Lower lobe of right lung (tissue), 2 donors: ENCODE measurements at places on chromosomes 3 and 15. TPM values are rescaled to one million over a fixed set of nuclear protein-coding genes. Genes with fewer than 3 reads are reported as not detected.

ACKR4 gene
- total RNA-seq: 8.5 TPM

DNA sequence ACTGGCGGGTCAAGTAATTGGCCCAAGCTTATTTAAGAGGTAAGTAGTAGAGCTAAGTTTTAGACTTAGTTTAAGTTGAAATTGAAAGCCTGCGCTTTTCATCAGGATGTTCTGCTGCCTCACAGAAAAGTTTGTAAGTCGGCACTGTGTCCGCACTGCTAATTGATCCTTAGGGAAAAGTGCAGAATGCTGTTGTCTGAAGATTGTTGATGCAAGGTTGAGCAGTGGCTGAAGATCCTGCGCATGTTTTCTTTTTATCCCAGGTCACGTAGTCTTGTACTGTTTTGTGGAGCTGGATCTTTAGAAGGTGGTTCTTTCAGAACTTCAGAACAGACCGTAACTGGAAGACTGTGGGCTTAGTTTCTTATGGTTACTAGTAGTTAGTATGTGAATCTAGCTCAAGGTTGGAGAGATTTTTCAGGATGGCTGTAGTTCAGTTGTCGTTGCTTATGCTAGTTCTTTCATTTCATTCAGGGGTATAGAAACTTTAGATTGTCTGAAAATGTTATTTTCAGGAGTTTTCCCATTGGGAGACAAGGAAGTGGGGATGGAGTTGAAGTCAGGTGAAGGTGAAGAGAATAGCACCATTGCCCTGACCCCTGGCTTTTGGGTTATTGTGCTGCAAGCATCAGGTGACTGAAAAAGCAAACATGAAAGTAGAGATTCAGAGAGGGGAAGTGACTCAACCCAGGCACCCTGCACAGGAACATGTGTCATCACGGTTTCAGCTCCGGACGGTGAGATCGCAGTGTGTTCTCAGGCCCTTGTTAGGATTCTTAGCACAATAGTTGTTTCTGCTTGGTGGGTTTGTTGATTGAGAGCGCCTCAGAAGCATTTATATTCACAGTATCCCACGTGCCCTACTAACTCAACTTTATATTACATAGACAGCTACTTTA, 32.8 kb downstream of the AKAP13 start:
- H3K4me3 ChIP-seq: no peak overlapping the region
- DNase-seq: peak; percentile 61
- H3K27ac ChIP-seq: peak overlapping the region; percentile 12

GRCh38 chr15:56930669-56931313, 12.3 kb downstream of the TCF12 start:
- no peaks in the 10 kb centered on the region for H3K36me3 ChIP-seq
- H3K4me1 ChIP-seq: peaks cover 54% of the 10 kb centered on the region
- no peak for DNase-seq
- no peak overlapping the region for H3K4me3 ChIP-seq
- no peak overlapping the region for H3K27ac ChIP-seq

DNA sequence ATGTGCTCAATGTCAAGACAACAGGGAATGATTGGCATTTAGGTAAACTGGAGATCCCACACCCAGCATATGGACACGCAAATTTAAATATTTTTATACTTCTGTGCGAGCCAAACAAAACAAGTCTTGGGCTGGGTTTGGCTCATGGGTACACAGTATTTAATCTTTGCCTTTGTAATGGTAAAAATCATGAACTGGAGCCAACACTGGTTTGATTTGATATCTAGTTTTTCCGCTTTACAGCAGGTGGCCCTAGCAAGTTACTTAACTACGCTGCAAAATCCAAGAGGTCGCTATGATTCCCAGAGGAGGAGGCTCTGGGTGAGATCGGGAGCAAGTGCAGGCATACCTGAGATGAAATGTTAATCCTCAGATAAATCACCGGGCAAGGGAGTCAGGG, 207.9 kb upstream of the SATB1 start:
- no peaks in the 10 kb centered on the region for H3K36me3 ChIP-seq
- no peaks in the 10 kb centered on the region for H3K4me1 ChIP-seq
- no peak overlapping the region for H3K27ac ChIP-seq

GRCh38 chr3:85539232-85539631, 580.4 kb downstream of the CADM2 start:
- H3K36me3 ChIP-seq: no peaks in the 10 kb centered on the region
- no peaks in the 10 kb centered on the region for H3K27me3 ChIP-seq
- H3K4me1 ChIP-seq: no peaks in the 10 kb centered on the region
- no peak overlapping the region for H3K27ac ChIP-seq
- no peak for DNase-seq

DNA sequence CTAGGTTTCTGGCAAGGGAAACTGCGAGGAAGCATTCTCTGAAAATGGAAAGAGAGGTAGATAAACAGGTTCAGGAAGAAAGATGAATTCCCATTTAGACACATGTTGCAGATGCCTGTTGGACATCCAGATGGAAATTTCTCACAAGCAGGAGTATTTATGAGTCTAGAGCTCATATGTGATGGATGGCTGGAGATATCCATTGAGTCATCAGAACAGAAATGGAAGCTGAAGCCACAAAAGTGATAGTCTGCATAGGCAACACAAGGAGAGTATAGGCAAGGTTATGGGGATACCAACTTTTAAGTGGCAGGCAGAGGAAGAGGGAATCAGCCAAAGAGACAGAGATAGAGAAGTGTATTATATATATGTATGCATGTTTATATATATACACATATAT, 6.3 kb upstream of the RAMAC start:
- no peaks in the 10 kb centered on the region for H3K4me1 ChIP-seq
- no peak overlapping the region for H3K27ac ChIP-seq
- H3K27me3 ChIP-seq: no peaks in the 10 kb centered on the region
- no peaks in the 10 kb centered on the region for H3K36me3 ChIP-seq
- no peak for DNase-seq

DNA sequence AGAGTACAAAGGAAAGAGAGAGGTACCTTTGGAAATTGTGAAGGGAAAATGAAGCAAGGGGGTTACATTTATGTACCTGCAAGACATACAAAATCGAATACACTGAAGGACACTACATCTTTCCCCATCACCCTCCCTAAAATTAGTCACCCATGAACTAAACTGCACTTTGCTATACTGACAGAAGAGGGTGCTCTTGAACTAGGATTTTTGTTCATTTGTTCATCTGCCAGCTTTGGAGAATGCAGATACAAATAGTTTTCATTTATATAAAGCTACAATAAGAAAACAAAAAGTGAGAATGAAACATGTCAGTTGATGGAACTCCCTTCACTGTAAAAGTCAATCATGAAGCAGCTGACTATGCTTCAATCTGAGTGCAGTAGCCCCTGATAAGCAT, 55.7 kb downstream of the PCCB start:
- H3K27ac ChIP-seq: no peak overlapping the region
- DNase-seq: no peak
- no peaks in the 10 kb centered on the region for H3K4me1 ChIP-seq
- no peaks in the 10 kb centered on the region for H3K27me3 ChIP-seq

DNA sequence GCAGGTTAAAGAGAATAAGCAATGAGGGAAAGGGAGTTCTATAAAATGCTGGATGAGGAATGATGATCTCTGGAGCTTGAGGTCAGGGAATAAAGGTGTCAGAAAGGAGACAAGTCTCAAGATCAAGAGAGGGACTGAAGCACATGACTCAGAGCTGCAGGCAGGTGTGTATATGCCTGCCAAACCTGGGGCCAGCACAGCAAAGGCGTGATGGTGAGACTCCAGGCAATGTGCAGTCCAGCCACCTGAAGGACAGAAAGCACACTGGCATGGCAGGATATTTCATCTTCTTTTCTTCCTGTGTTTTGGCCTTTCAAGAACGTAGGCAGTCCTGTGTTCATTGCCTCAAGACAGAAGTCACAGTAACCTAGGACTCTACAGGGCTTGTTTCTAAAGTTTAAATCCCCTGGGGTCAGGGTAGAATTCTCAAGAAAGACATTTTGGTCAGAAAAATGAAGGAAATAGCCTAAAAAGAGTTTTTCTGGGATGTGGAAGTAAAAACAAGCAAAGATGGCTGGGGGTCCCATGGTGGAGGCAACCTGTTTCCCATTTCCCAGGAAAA, 55.5 kb upstream of the TOPAZ1 start:
- peaks cover 5% of the 10 kb centered on the region for H3K27me3 ChIP-seq
- H3K4me3 ChIP-seq: no peak overlapping the region
- H3K4me1 ChIP-seq: no peaks in the 10 kb centered on the region

DNA sequence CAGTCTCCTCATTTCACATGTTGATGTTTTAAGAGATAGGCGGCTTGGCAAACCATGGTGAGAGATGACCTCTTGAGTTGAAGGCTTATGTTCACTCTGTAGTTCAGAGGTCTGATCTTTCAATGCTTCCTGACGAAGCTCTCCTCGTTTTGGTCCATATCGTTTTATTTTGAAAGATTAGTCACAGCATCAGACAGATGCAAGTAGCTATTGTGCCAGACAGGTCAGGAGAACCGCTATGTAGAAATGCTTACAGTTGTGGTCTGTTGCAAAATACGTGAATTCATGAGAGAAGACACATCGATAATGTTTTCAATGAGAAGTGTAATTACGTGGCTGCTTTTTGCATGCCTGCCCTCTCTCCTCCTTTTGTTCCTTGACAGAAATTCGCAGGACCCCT, 47.5 kb downstream of the CHL1 start:
- H3K4me1 ChIP-seq: peaks cover 6% of the 10 kb centered on the region
- H3K27me3 ChIP-seq: no peaks in the 10 kb centered on the region
- H3K4me3 ChIP-seq: no peak overlapping the region
- no peaks in the 10 kb centered on the region for H3K36me3 ChIP-seq
- H3K27ac ChIP-seq: no peak overlapping the region

GRCh38 chr3:128607710-128608048, 42.9 kb downstream of the RPN1 start:
- H3K4me1 ChIP-seq: peaks cover 7% of the 10 kb centered on the region
- H3K4me3 ChIP-seq: peak overlapping the region; percentile 64
- H3K27ac ChIP-seq: peak overlapping the region; percentile 70

MESP2 gene
- total RNA-seq: not detected

- H3K36me3 ChIP-seq: no peaks in the 10 kb centered on the region
- peaks cover 3% of the 10 kb centered on the region for H3K27me3 ChIP-seq
- peaks cover 74% of the 10 kb centered on the region for H3K4me1 ChIP-seq
- no peak overlapping the region for H3K4me3 ChIP-seq
- H3K27ac ChIP-seq: peak overlapping the region; percentile 96
These were observed 60.6 kb upstream of the RYK start for GRCh38 chr3:134311265-134311664.

DNA sequence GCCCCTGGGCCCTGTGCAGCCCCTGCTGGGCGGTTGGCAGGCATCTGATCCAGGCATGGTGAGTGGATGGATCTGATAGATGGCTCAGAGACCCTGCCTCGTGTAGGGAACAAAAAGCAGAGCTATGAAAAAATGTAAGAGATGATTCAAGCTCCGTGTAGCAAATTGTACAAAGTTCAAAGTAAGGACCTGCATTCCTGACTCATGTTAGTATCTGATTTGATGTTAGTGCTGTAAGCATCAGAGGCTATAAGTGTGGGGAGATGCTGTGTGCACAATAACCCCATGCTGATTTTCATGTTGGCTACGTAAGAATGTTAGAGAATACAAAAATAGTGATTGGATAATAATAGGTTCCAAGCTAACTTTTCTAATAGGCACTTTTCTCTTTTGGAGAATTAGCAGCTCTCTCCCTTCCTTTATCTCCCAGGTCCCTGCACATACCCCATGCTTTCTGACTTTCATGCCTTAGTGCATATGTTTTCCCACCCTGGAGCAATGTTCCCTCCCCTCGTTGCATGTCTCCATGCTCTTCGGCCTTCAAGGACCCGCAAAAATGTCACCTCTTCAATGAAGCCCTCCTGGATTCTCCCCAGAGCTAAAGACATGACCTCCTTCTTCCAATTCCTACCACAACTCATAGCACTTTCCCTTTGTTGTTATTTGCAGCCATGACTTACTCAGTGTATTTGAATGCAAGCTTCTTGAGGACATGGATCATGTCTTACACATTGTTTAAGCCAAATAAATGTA, 1.6 kb downstream of the CCR9 start:
- H3K27ac ChIP-seq: no peak overlapping the region
- H3K4me3 ChIP-seq: no peak overlapping the region
- no peaks in the 10 kb centered on the region for H3K27me3 ChIP-seq
- no peaks in the 10 kb centered on the region for H3K36me3 ChIP-seq

DNA sequence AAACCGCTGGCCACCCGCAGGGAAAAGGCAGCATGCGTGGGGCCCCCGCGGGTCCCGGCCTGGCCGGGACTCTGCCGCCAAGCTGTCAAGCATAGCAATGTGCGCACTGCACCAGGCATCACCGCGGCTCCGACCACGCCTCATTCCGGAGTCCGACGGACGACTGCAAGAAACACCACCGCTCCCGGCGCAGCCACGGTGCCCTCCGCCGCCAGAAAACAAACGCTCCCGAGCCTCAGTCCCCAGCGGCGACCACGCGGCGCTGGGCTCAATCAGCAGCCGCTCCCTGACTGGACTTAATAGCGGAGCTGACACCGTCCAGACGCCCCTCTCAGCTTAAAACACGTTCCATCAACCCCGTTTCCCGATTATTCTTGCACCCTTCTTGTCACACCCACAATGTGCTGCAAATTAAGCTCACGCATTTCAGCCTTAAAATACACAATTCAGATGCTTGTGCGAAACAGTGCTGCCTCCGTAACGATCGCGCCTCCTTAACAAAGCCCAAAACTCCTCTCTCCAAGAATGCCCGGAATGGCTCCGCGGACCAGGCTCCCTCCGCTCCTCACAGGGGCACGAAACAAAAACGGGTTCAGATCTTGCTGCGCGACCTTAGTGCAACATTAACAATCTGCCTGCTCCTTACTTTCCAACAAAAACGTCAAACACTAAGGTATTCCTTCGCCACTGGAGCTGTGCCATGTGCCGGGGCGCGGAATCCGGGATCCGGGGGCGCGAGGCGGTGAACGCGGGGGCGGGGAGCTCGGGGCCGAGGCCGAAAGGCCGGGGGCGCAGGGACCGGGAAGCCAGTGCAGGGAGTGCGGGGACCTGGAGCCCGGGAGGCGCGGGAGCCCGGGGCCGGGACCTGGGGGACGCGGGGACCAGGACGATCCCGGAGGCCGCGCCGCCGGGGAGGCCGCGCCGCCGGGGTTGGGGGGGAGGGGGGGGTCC, 655 bp downstream of the CYFIP1 start:
- DNase-seq: peak; percentile 77
- H3K27me3 ChIP-seq: no peaks in the 10 kb centered on the region
- H3K4me1 ChIP-seq: peaks cover 25% of the 10 kb centered on the region
- peak overlapping the region; percentile 89 for H3K27ac ChIP-seq
- no peaks in the 10 kb centered on the region for H3K36me3 ChIP-seq

DNA sequence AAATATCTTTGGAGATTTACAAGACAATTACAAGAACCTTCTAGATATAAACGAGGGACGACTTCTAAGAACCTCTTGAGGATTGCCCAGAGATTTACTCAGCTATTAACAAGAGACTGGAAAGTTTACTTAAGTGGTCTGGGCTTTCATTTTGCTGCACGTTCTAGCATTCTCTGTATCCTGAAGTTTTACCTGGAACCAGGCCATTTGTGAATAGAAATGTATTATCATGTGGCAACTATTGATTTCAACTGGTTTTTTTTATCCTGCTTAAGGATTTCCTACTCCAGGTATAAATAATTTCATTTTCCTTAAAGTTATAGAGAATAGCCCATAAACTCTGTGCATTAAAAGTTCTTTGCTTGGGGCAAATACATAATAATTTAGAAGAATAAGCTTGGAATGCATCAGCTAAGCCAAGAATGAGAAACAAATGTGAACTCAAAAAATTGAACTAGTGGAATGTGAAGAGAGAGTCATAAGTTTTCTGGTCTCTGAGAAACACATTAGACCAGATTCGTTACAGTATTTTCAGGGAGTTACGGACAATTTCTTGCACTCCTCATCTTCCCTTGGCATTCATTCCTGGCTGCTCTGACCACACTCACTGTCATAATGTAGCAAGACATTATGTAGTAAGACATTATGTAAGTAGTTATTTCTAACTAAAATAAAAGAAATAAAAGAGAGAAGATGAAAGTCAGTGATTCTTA, 1.3 kb downstream of the AQP9 start:
- H3K36me3 ChIP-seq: no peaks in the 10 kb centered on the region
- no peak for DNase-seq
- peak overlapping the region; percentile 54 for H3K27ac ChIP-seq
- H3K4me3 ChIP-seq: peak overlapping the region; percentile 40
- no peaks in the 10 kb centered on the region for H3K27me3 ChIP-seq
